ENCODE measurements at places on chromosomes 12 and 14.

- DNase-seq, result no peak
These were observed 108.0 kb downstream of the RIMBP2 start for GRCh38 chr12:130608132-130608531.

GRCh38 chr12:42638697-42639096 lies 49.2 kb upstream of the PRICKLE1 start:
- DNase-seq, result no peak

- no peak for DNase-seq
These were observed 190.2 kb upstream of the AMIGO2 start for GRCh38 chr12:47269916-47270315.

DNA sequence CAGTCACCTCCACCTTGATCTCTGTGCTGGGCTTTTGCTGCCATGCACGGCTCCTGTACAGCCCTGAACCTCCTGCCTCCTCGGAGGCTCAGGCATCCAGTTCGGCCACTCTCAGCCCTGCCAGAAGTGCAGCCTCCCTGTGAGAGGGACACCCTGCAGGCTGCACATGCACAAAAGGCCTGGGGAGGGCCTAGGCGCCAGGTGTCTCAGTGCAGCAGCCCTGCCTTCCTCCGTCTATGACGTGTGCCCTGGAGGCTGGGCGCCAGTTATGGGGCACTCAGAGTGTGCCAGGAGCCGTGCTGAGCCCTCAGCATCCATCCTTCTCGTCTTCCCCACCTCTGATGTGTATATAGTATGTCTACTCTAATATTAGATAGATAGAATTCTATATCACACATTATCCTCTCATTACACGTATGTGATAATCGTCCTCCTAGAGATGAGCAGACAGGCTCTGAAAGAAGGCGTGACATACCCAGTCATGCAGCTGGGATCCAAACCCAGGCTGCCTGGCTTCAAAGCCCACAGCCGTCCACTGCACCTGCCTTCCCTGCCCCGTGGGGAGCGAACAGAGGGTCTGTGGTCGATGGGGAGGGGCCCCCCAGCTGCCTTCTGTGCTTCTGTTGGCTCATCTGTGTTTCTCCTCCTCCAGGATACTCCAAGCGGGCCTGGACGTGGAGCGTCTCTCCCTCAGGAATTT lies 101.1 kb downstream of the B4GALNT3 start:
- DNase-seq, result no peak

- no peak for DNase-seq
These were observed 155.6 kb downstream of the PAX9 start for GRCh38 chr14:36817071-36817930.

DNA sequence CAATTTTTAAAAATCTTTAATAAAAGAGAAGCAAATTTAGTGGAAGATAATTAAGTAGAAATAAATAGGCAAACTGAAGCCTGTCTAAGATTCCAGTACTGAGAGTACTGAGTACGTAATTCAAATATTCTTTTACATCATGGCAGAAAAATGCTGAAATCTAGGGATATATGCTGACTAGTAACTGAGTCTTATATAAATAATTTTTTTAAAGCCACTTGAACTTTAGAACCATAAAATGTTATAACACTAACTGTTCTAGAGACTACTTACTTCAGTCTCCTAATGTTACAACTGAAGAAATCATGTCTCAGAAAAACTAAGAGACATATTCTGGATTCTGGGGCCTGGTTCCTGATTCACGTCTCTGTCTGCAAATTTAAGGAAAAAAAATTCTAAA lies 230.6 kb upstream of the PLEKHG7 start:
- DNase-seq, result no peak

Measured in activated naive CD4-positive, alpha-beta T cell (primary cell).